ENCODE measurements at places on chromosomes 7 and 10.

DNA sequence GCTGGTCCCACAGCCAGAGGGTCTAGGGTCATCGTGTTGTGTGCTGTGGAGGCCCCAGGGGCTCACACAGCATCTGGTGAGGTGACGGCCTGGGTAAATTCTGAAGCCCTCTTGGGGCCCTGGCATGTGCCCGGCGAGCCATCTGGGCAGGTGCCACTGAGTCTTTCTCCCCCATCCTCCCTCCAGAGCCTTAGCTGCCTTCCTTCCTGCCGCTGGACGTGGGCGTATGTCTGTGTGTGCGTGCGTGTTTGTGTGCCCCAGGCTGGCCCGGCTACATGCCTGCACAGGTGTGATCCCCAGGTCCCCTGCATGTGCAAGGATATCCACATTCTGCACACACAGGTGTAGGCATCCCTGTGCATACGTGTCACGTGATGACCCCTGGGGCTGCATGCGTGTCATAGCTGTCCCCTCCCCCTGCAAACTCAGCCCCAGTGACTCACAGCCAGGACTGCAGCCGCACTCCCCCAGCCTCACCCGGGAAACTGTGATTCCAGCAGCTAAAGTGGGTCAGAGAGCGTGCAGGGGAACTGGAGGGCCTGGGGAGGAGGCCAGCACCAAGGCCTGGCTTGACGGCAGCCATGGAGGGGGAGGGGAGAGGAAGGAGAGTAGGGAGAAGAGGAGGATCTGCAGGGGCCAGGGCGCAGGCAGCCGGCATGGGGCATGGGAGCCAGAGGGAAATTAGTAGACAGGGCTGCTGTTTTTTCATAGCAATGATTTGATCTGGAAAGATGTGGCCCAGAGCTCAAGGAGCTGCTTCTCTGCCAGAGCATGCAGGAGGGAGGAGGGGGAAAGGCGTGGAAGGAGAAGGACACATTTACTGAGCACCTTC is 46.4 kb downstream of the ELFN1 start:
- DNase-seq, result no peak

- DNase-seq, result peak; percentile 66
Measured at GRCh38 chr7:91034459-91035368, 229.5 kb upstream of the FZD1 start.

DNA sequence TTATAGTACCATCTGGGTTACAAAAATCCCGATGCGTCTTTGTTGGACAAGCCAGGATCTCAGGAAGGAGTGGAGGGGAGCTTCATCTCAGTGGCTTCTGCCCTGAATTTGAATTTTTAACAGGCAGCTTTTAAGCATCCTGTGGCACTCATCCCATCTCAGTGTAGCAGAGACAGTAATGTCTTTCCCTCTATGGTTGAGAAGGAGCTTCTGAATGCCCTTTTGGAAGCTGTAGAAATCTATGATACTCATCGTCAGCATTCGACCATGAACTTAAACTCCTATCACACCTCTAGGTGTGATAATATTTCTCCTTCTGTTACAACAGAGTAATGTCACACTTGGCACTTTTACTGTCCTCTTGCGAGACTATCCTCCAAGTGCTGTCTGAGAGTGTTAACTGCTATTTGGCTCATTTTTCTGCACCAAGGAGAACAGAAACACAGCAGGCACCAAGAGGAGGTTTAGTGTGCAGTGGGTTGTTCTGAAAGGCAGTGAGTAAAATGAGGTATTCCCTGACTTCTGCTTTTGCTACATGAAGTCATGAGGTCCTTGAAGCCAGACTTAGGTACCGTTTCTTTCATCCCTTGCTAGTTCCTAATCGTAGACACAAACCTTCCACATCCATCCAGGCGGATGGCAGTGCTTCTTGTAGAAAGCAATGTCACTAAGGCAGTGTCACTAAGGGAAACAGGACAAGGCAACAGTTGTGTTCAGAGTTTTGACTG is 177.4 kb downstream of the CELF2 start:
- DNase-seq, result no peak

DNA sequence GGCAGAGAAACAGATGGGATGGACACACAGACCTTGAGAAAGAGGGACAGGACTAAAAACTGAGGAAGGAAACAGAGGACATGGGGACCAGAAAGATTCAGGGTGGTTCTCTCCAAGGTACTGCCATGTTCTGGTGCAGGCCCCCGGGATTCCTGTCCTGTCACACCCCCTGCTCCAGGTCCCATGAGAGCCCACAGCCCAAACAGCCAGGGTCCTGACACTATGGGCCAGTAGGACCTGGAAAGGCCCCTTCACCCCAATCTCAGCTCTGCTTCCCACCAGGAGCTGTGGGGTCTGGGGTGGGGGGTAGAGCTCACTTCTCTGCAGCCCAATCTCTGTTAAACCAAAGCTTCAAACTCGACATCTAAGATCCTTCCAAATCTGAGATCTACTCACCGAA is 21.2 kb downstream of the PDIA4 start:
- no peak for DNase-seq

DNA sequence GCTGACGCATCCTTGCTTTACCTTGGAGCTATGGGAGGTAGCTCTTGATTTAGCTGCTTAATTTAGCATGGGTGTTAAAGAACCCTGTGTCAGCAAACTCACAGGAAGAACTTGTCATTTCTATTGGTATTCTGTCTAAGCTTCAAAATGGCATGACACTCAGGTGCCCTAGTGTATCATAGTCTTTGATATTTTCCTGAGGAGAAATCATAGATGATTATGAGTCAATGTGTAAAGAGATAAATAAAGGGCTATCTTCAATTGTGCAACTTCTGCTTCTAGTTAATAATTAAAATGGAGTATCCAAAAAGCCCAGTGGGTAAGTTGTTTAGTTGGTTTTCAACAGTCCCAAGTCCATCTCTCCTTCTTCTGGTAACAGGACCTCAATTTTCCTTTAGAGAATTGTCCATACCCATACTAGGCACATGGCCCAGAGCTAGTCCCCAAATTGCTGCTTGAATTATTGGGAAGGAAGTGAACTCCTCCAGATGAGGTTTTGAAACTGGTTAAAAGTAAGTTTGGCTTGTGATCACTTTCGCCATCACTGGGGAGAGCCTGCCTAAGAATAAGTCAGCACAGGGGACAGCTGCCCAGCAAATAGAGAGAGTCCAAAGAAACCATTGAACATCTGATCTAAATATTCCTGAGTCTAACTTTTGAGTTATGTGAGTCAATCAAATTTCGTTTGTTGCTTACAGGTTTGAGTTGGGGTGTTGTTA is 169.0 kb upstream of the PHYHIPL start:
- DNase-seq, result no peak

GRCh38 chr10:74027702-74028101 is 29.8 kb downstream of the VCL start:
- no peak for DNase-seq

- DNase-seq, result no peak
Measured at GRCh38 chr10:124231168-124232155, 138.1 kb upstream of the CHST15 start.

DNA sequence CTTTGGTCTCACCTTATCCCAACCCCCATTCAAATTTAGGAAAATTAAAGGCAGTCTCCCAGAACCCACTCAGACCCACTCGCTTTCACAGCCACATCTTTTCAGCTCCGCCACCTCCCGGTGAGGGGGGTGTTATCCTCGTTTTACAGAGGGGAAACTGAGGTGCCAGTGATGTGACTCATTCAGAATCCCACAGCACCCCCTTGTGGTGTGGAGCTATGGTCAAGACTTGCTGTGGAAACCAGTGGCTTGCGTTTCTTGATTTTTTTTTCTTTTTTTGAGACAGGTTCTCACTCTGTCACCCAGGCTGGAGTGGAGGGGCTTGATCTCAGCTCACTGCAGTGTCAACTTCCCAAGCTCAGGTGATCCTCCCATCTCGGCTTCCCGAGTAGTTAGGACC is 27.6 kb downstream of the SLC35G1 start:
- no peak for DNase-seq

DNA sequence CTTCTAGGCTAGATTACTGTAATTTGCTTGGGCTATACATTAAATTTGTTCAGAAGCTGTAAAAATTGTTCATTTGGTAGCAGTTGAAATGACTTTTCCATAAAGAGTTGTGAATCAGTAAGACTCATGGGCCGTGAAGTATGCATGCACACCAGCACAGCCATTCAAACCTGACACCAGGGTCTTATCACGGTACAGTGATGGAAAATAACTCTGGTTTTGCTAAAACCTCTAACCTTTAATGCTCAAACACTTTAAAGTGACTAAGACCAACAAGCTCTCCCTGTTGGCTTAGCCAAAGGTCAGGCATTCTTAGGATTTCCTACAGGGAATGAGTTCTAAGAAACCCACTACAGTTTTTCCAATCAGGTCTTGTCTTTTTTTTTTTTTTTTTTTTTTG is 11.5 kb downstream of the ARL3 start:
- no peak for DNase-seq

DNA sequence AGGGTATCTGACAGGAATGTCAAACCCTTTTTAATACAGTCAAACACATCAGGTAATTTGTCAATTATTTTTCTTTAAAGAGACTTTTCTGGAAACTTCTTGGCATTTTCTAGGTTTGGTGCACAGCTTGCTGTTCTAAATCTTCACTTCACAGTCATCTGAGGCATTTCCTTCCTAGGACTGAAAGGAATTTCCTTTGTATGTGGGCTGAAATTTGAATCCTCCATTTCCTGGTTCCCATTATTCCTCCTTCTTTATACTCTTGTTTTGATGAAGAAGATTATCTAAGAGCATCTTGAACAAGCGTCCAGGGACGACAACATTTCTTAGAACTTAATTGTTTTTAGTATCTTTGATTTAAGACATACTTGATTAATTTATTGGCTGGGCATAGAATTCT is 24.9 kb downstream of the CALD1 start:
- no peak for DNase-seq

DNA sequence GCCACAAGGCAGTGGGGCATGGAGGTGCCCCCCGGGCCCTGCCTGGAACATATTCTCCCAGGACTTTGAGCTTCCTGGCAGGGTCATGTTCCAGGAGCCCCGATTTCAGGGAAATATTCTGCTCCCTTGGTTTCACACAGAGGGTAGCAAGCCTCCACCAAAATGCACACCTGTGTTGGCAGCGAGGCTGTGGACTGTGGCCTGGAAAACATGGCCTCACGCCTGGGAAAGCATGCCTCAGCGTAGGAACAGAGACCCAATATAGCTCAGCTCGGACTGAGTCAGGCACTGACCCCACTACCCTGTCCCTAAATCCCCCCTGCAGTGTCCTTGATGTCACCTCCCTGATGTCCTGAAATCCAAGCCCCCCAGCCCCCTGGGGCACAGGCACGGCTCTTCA is 92.0 kb downstream of the KCNMA1 start:
- no peak for DNase-seq

GRCh38 chr7:24843821-24844434 is 86.7 kb upstream of the GSDME start:
- no peak for DNase-seq

- no peak for DNase-seq
Measured at GRCh38 chr10:60714233-60714632, 64.0 kb upstream of the CDK1 start.

GRCh38 chr7:96076350-96076707 is 245.6 kb downstream of the SLC25A13 start:
- no peak for DNase-seq

DNA sequence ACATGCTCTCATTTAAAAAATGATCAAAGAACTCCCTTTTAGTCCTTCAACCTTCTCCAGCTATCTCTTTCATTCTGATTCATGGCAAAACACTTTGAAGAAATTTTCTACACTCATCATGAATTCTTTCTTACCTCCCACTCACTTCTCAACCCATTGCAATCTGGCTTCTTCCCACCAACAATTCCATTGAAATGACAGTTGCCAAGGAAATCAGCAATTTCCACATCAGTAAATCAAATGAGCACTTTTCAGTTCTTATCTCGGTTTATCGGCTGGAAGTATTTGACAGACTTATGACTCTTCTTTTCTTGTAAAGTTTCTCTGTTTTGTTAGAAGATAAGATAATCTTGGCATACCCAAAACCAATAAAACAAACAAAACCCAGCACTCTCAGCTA is 99.1 kb upstream of the CACNA2D1 start:
- no peak for DNase-seq

DNA sequence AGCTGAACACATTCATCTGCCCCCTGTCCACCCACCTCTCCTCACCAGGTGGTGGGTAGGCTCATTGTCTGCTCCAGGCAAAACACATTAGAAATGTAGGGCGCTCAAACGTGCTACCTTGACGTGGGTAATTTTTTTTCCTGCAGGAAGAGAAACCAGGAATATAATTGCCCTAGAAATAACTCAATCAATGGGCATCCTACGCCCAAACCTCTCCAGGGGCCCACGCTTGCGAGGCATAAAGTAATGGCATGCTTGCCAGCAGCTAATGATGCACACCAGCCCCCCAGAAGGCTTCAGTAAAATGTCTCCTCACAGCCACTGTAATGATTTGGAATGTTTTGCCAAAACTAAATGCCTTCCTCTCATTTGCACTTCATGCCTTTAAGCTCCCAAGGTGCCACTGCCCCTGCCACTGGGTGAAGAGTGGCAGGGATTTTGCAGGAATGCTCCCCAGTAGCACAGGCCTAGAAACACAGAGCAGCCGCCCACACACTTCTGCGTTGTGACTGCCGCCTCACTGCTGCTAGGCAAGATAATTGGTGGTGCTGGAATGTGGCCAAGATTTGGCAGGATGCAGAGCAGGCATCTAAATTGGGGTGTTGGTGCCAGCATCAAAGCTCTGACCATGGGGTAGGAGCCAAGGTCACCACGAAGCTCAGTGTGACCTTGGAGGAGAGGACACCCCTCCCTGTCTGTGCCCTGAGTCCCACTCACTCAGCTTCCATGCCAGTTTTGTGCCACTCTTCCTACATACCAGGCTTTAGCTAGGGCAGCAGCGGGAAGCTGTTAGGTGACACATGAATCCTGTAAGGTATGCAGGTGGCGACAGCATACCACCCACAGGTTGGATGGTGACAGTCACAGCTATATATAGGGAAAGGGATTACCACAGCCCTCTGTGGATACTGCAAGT is 48.7 kb upstream of the PPP1R3C start:
- peak; percentile 72 for DNase-seq

All from Ammon's horn (tissue), 1 donor.